ENCODE measurements at places on chromosomes 2 and 18.

DNA sequence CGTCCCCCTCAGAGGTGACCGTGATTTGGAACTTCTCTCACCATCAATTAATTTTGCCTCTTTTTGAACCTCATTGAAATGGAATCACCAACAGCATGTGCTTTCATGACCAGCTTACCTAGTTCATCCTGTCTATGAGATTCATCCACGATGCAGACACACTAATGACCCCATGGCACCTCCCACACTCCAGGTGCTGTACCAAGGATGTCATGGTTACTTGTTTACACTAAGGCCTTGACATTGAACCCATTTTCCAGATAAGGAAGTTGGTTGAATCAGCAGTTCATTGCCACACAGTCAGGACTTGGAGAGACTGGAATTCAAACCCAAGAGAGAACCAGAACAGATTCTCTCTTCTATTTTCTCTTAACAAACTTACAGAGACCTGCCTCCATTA, 139.0 kb downstream of the ZFP36L2 start:
- no peak for DNase-seq

DNA sequence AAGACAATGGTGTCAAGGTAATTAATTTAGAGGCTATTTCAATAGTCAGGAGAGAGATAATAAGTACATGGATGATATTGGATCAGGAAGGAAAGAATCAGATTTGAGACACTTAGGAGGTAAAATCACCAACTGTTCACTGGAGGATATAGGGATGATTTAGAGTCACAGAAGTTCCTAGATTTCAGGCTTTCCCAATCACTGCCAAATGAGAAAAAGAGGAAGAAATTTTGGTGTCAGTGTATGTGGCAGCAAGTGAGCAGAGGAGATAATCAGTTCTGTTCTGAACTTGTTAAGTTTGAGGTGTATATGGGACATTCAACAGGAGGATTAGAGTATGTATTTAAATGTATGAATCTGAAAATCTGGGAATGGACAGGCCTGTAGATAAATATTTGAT, 640.4 kb downstream of the NR4A2 start:
- DNase-seq, result no peak

DNA sequence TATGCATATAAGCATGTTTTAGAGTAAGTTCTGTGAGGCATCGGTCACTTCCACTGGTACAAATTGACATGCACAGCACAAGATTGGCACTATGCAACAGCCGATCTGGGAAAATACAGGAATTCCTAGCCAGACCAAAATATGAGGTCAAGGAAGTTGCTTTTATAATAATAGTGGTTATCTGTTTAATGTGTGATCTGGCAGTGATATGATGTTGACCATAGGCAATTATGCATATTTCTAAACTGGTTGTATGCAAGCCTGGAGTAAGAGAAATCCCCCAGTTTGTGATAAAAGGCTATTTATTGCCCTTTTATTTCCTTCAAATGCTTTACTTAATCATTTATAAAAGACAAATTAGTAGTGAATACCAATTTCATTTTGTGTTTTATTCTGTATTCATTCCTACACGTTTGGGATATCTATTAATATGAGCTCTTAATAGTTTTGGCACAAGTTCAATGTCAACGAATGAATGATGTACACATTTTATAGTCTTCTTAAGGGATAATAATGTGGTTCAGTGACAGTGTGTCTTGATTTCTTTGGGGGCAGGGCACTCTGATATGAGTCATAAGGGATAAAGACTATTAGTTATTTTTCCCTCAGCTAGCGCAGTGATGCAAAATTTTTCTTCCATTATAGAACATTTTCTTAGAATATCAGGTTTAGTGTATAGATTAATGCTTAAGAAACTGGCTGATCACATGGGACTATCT, 34.7 kb upstream of the ZEB2 start:
- no peak for DNase-seq

DNA sequence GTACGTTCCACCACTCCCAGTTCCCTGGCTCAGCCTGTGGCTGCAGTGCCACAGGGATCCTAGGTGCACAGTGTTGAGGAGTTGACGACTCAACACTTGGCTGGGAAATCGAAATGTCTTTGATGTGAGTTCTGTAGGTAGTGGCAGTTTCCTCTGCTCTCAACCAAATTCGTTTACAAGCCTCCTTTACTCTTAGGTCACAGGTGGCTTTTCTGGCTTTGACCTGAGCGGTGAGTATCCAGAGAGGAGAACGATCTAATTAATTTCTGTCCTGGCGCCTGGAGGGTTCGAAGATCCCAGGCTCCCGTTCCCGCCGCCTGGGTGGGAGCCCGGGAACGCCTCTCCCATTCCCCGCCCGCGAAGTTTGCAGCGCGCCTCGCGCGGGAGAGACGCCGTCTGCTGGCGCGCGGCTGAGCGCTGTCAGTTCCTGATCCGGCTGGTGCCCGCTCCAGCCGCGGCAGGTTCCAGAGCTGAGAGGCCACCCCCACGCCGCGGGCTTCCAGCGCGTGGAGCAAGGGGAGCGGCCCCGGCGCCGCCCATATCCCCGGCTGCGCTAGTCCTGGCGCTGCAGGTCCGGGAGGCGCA, at the start of gene LAMA3:
Gene LAMA3 (plus strand): TSS at position 423 of the 585 bp plus-strand sequence. CDS start 231 bp downstream, outside the sequence.
- peak; percentile 69 for DNase-seq

DNA sequence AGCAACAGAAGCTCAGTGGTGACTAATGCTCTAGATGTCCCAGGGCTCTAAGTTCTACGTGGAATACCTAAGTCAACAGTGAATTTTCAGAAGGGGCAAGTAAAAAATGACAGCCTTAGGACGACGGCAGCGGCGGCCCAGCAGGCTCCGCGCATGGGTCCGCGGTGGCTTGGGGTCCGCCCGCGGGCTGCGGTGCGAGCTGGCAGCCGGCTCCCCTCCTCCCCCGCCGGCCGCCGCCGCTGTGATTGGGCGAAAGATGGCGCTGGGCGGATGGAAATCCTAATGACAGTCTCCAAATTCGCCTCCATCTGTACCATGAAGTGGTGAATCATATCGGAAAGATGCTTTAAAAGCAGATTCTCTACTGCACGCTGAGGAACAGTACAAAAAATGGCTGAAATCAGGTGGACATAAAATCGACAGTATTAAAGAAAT, 74.7 kb downstream of the HNRNPLL start:
- peak; percentile 51 for DNase-seq

GRCh38 chr2:227551836-227552235, 46.9 kb upstream of the SCYGR2 start:
- DNase-seq, result no peak

- no peak for DNase-seq
These were observed 132.4 kb downstream of the MREG start for GRCh38 chr2:215880970-215881369.

DNA sequence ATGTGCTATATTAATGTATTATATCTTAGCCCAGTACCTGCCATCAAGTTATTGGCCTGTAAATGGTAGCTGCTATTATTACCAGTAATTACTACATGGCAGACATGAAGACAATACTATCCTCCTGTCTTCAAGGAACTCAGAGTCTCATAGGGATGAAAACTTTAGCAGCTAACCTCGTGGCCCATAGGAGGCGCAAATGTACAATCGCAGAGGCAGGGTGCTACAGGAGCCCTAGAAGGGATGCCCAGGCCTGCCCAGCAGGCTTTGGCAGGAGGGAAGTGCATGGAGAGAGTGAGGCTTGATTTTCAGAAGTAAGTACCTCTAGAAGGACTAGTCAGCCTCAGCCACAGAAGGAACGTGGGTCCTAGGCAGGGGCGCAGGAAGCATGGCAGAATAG, 44.7 kb upstream of the KIDINS220 start:
- DNase-seq, result peak; percentile 32

DNA sequence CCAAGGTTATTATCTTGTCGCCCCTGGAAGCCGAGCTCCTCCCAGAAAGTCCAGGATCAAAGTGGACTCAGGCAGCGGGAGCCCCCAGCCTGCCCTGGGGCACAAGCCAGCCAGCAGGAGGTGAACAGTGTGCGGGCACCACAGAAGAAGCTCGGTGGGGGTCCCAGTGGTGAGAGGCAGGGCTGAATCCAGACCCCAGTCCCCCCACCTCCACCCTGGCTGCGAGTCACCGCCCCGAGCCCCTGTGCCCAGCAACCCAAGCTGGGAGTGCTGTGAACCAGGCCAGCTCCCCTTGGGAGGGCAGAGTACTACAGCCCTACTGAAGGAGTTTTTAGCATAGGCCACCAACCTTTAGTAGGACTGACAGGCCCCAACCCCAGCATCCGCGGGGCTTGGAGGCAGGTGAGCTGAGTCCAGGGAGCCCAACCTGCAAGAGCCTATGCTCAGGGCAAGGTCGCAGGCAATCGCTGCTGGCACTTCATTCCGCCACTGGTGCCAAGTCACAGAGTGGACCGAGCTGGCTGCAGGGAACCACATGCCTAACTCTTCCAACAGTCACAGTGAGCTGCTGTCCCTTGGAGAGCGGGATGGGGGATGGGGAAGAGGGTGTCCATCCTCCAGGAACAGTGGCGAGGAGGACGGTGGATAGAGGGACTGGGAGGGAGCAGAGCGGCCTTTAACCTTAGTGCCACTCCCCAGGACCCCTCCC, 3.0 kb downstream of the PIEZO2 start:
- no peak for DNase-seq

DNA sequence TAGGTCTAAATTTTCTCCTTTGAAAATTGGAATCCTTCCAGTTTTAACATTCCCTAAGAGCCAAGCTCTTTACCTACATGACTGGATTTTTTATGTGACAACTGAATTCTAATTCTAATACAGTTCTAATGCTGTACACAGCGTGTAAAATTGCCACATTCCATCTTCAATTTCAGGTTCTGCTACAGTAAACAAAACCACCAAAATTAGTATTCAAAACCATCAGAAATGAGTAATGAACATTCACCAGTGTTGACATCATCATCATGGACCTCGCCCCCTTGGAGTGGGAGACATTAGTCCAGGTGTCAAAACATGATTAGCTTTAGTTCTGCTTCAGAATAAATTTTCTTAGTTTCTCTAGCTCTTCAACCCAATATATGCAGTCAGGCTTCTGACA, 133.6 kb downstream of the MBD2 start:
- no peak for DNase-seq

DNA sequence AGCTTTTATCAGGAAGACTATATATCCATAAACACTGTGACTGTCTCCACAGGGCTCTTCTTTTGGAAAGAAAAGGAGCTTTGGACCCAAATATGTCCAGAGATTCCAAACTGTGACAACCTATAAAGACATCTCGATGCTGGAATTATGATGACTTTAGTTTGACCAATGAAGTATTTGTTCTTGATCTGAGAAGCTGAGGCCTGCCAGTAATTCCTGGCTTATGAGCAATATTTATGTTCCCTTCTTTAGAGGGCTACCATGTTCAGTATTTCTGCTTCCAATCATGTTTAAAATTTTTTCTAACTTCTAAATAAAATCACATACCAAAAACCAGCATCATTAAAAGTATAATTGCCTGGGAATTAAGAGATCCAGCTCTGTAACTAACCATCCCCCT, 41.1 kb downstream of the FEZ2 start:
- no peak for DNase-seq

DNA sequence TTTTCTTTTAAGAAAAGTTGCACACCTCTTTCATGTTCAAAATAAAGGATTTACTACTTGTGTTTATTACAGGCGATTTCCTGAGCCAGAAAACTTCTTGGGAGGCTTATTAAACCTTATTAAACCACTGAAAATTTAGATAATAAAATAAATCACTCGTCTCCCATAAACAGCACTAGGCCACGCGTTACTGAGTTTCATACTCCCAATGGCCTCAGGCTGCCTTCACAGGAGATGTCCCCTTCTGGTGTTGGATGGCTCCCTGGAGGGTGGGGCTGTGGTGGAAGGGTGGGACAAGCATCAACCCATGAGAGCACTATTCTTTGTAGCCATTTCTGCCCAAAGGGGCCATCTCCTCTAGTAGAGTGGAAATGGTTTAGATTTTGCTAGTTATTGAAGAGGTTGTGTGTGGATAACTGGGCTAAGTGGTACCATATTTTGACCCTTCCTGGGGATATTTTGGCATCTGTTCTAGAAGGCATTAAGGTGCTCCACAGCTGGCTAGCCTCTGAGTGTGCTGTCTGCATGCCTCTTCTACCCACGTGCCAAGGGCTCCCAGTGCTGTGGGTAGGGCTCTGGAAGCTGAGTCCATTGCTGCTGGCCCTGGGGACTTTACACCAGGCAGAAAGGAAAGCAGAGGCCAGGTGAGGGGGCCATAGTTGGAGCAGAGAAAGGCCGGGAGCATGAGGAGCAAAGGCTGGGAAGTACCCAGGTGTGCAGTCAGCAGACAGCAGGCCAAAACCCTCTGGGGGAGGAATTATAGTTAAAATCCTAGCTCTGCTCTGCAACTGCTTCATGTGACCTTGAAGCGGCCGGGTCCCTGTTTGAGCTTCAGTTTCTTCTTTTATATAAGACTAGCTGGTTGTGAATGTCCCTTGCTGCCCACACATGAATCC, 121.7 kb upstream of the SMAD2 start:
- no peak for DNase-seq

- peak; percentile 52 for DNase-seq
These were observed 66.9 kb upstream of the RBM44 start for GRCh38 chr2:237731663-237732062.

Data from Calu3 (cell line).